ENCODE measurements at places on chromosomes 7 and 10. TPM values are rescaled to one million over a fixed set of nuclear protein-coding genes. Genes with fewer than 3 reads are reported as not detected.

SFR1 gene
- total RNA-seq = 6.4 TPM

PRXL2A gene
- 101 TPM for total RNA-seq

MYPN gene
- not detected for total RNA-seq

OR2A5 gene
- total RNA-seq = not detected

OR6B1 gene
- not detected for total RNA-seq

IGFBP1 gene
- not detected for total RNA-seq

FGFBP3 gene
- 3.7 TPM for total RNA-seq

AMZ1 gene
- 0.13 TPM for total RNA-seq

FRAT1 gene
- total RNA-seq = 2.4 TPM

TECPR1 gene
- total RNA-seq = 37.0 TPM

GIMAP8 gene
- not detected for total RNA-seq

- no peaks in the 10 kb centered on the region for H3K36me3 ChIP-seq
- no peak overlapping the region for H3K27ac ChIP-seq
- no peak overlapping the region for H3K4me3 ChIP-seq
- DNase-seq = no peak
Measured at GRCh38 chr10:64537112-64537511, 1015.9 kb downstream of the REEP3 start.

- no peak overlapping the region for H3K4me3 ChIP-seq
- H3K36me3 ChIP-seq = no peaks in the 10 kb centered on the region
- no peaks in the 10 kb centered on the region for H3K27me3 ChIP-seq
- H3K27ac ChIP-seq = peak overlapping the region; percentile 93
- no peak for DNase-seq
Measured at GRCh38 chr10:60349426-60349825, 40.2 kb downstream of the ANK3 start.

GRCh38 chr7:2478399-2478785 is 2.2 kb upstream of the GRIFIN start:
- no peaks in the 10 kb centered on the region for H3K36me3 ChIP-seq
- no peak overlapping the region for H3K27ac ChIP-seq
- no peaks in the 10 kb centered on the region for H3K27me3 ChIP-seq
- no peak for DNase-seq

DNA sequence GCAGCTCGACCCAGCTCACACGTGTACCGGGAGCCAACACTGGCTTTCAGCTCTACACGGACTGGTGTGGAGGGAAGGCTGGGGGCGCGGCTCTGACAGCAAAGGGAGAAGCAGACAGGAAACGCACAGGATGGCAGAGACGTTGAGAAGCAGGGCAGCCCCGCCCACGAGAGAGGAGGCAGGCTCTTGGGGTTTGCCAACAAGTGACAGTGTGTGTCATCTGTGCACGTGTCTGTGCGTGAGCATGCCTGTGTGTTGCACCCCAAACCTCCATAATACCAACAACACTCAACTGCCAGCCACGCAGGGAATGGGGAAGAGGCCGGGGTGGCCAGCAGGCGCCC is 64.4 kb upstream of the PDGFA start:
- peaks cover 58% of the 10 kb centered on the region for H3K36me3 ChIP-seq
- no peak for DNase-seq
- no peaks in the 10 kb centered on the region for H3K27me3 ChIP-seq

- H3K4me1 ChIP-seq = peaks cover 19% of the 10 kb centered on the region
- no peaks in the 10 kb centered on the region for H3K36me3 ChIP-seq
- DNase-seq = no peak
- no peak overlapping the region for H3K27ac ChIP-seq
- H3K4me3 ChIP-seq = no peak overlapping the region
- peaks cover 7% of the 10 kb centered on the region for H3K27me3 ChIP-seq
Measured at GRCh38 chr10:129179245-129179971, 287.6 kb upstream of the MGMT start.

DNA sequence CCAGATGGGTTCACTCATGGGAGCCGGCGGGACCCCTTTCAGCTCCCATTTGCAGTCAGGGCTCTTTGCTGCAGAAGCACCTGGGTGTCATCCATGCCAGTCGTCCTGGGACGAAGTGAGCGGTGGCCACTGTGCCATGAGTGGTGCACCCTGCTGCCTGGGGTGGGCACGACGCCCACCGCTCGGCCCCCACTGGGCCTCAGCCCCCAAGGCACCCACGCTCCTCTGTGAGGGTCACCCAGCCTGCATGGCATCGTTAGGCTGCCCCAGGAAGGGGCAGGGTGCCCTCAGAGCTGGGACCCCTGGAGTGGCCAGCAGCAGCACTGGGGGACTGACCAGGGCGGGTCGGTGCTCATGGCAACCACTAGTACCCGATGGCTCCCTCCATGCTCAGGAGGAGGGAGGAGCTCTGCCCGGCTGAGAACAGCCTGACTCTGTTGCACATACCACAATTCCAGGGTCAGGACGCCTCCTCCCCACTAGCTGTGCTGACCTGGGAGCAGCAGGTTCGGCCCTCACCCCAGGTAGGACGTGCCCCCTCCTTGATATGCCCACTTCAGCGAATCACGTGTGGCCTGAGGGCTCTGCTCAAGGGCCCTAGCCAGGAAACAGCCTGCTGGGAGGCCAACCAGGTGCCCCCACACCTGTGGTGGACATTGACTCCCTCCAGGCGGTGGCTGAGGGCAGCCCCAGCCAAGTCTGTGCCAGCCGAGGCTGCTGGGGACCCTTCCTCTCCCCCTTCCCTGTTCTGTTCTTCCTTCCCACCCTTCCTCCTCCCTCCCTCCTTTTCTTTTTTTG is 28.5 kb upstream of the CFAP46 start:
- H3K27ac ChIP-seq = no peak overlapping the region
- H3K36me3 ChIP-seq = no peaks in the 10 kb centered on the region
- no peak for DNase-seq
- H3K27me3 ChIP-seq = peaks cover 51% of the 10 kb centered on the region

DNA sequence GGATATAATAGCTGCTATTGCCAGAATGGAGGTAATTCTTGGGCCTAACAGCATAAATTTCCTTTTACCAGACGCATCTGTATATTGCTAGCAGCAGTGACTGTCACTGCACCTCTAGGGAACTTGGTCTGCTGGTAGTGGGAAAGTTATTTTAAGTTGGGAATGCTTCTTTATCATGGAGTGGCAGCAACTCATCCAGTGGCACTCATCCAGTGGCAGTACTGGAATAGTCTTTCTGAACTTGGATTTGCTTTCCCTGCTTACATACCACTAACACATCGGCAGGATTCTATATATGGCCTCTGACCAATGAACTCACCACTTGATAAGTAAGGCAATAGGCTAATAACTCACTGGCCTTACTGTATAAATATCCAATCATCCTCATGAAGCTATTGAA is 22.0 kb upstream of the ICA1 start:
- no peak overlapping the region for H3K4me3 ChIP-seq
- no peak overlapping the region for H3K27ac ChIP-seq
- no peak for DNase-seq
- peaks cover 77% of the 10 kb centered on the region for H3K27me3 ChIP-seq

DNA sequence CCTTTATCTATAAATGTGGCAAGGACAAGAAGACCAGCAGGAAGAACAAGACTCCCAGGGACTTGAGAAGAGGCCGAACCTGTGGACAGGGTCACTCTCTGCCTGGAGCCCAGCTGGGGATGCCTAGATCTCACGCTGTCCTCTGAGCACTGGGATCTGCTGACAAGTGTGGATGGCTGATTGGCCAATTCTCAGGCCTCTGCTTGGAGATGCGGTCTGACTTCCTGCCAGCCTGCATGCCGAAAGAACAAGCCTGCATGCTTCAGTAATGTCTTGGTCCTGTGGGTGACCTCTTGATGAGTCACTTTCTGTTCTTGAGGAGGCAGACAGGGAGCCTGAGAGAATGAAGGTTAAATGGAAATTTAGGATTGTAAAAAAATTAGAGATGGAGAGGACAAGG is 84.7 kb downstream of the TMEM178B start:
- no peaks in the 10 kb centered on the region for H3K36me3 ChIP-seq
- H3K27ac ChIP-seq = no peak overlapping the region
- no peak overlapping the region for H3K4me3 ChIP-seq
- peaks cover 1% of the 10 kb centered on the region for H3K27me3 ChIP-seq
- DNase-seq = no peak
- no peaks in the 10 kb centered on the region for H3K4me1 ChIP-seq

DNA sequence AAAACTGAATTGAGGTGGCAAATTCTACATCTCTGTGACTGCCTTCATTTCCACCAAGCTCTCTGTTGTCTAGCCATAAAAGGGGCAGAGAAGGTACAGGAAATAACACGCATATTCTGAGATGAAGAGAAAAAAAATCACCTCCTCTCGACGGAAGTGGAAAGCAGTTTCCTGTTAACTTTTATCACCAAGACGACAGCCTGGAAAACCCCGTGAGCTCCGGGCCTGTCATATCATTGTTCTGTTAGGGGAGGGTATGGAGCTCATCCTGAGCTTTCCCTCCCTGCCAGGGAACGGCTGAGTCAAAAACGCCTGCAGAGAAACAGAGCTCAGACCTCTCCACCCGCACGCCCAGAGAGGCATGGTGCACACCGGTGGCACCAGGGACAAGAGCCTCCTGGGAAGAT is 200.3 kb downstream of the PRPF18 start:
- no peak for DNase-seq
- no peak overlapping the region for H3K4me3 ChIP-seq
- peaks cover 3% of the 10 kb centered on the region for H3K36me3 ChIP-seq
- peaks cover 16% of the 10 kb centered on the region for H3K4me1 ChIP-seq

DNA sequence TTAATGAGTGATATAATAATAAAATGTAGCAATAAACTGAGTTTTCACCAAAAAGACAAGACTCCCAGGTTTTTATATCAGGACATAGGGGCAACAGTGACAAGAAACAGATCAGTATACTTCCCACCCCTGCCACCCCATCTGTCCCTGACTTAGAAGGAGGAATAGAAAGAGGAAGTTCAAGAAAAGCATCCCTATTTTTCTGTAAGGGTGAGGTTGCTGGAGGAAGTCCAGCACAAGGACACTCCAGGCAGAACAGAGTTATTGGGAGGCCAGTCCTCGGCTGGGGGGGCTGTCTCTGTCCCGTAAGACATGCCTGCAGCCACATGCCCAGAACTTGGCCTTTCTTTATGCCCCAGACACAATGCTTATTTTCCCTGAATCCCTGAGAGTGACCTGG is 16.5 kb upstream of the TLX1 start:
- H3K27ac ChIP-seq = no peak overlapping the region
- H3K4me1 ChIP-seq = no peaks in the 10 kb centered on the region
- no peak for DNase-seq
- no peak overlapping the region for H3K4me3 ChIP-seq

- peaks cover 20% of the 10 kb centered on the region for H3K36me3 ChIP-seq
- no peaks in the 10 kb centered on the region for H3K27me3 ChIP-seq
- DNase-seq = no peak
- peaks cover 29% of the 10 kb centered on the region for H3K4me1 ChIP-seq
- H3K27ac ChIP-seq = peak overlapping the region; percentile 23
Measured at GRCh38 chr7:115009139-115009538, 87.2 kb downstream of the MDFIC start.

GRCh38 chr10:78457804-78458482 is 424.3 kb downstream of the RPS24 start:
- H3K4me3 ChIP-seq = no peak overlapping the region
- no peaks in the 10 kb centered on the region for H3K27me3 ChIP-seq
- peak overlapping the region; percentile 50 for H3K27ac ChIP-seq
- no peak for DNase-seq

DNA sequence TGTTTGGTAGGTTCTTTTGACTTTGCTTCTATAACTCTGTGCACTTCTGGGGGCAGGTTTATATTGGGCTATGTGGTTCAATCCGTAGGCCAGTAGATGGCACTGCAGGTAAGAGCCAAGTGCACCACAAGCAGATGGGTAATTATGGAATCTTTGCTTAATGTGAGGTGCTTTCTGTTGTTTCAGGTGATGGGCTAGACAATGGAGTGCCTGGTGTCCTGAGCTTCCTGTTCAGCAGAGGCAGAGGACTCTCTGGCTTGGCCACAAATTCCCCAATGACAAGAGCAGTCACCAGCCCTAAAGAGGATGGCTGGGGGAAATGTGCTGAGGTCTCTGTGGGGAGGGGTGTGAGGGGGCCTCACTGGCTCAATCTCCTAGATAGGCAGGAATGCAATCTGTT is 455.0 kb downstream of the CCSER2 start:
- H3K4me3 ChIP-seq = no peak overlapping the region
- no peaks in the 10 kb centered on the region for H3K36me3 ChIP-seq
- no peak overlapping the region for H3K27ac ChIP-seq
- DNase-seq = no peak
